Activated CD4-positive, alpha-beta T cell treated with anti-CD3 and anti-CD28 coated beads, Interleukin-2, amount 10 ng/mL, durations not matched to agents 24 days and 14 days (primary cell): ENCODE measurements at places on chromosomes 2 and 18. TPM values are rescaled to one million over a fixed set of nuclear protein-coding genes. Genes with fewer than 3 reads are reported as not detected.

MAP3K20 gene
- total RNA-seq = 17.9 and 19.1 TPM in 2 replicates

DNA sequence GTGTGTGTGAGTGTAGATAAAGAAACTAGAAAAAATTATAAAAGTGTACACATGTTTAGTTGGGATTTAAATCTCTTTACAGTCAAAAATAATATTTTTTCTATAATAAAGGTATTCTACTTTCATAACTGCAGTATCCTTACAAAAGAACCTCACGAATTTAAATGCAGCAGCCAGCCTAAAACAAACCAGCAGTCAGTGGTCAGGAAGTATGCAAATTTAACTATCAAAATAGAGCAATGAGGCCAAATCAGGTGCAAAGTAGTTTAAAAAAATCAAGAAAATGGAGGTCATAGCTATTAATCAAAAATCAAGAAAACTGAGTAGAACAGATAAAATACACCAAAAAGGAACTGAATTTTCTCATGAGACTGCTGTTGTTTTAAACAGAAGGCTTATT, 407.1 kb downstream of the CDH19 start:
- DNase-seq = no peak

- no peak for DNase-seq
These were observed 43.0 kb downstream of the INO80C start for GRCh38 chr18:35454803-35455202.

CXCR4 gene
- 88.8 and 92.7 TPM in 2 replicates for total RNA-seq

CNGA3 gene
- total RNA-seq = not detected in 2 replicates
